ENCODE measurements at places on chromosomes 5 and 9. TPM values are rescaled to one million over a fixed set of nuclear protein-coding genes. Genes with fewer than 3 reads are reported as not detected.

DNA sequence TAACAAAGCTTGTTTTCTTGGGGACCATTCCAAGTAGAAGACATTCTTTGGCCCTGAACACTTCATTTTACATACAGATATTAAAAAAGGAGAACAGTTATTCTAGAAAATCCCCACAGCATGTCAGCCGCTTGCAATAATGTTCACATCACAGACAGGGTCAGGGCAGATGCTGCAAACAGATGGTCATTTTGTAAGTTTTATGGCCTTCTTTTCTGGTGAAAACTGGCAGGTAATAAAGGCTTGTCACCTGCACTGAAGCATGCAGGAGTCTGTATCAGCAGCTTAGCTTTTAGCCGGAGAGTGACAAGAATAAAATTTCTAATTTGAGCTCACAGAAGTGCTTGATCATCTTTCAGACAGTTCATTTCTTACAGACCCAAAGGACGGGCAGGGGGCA lies 220.9 kb upstream of the DAP start:
- no peak for DNase-seq

The LMX1B gene
- 1.6 TPM for total RNA-seq

DNA sequence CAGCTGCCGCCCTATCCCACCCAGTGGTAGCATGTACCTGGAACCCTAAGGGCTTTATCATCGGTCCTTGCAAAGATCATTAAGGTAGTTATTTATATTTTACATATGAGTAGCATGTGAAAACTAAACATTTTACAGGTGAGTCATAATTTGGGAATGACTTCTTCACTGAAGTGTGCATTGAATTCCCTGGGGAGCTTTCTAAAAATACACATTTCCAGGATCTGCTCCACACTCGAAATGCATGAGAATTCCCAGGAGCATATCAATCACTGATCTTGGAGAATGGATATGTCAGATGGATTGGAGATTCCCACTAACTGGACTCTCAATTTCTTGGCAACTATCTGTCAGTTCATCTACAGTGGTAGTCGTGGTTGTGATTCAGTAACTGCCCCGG lies 717.5 kb downstream of the IRX1 start:
- no peak for DNase-seq

The CDX1 gene
- total RNA-seq = not detected

- peak; percentile 16 for DNase-seq
Measured at GRCh38 chr5:135154961-135155360, 120.9 kb upstream of the PITX1 start.

DNA sequence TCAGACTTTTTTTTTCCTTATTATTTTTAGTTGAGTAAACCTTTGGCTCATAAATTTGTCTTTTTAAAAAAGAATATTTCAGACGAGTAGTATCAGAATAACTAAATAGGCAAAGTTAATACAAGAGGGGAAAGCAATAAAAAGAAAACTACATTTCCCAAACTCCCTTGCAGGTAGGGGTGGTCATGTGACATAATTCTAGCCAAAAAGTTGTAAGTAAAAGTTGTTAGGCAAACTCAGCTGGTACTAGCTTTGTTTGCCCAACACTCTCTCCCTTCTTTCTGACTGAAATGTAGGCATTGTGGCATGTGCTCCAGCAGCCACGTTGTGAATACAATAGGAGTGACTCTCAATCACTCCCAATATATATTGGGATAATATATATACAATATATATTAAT lies 20.9 kb downstream of the GIN1 start:
- no peak for DNase-seq

- no peak for DNase-seq
Measured at GRCh38 chr5:167886196-167886595, 405.2 kb upstream of the WWC1 start.

GRCh38 chr9:92857236-92857635 lies 20.6 kb downstream of the ZNF484 start:
- DNase-seq = no peak

- DNase-seq = no peak
Measured at GRCh38 chr5:60604771-60605170, 95.2 kb downstream of the DEPDC1B start.

- DNase-seq = no peak
Measured at GRCh38 chr5:131749138-131749537, 47.7 kb downstream of the FNIP1 start.

DNA sequence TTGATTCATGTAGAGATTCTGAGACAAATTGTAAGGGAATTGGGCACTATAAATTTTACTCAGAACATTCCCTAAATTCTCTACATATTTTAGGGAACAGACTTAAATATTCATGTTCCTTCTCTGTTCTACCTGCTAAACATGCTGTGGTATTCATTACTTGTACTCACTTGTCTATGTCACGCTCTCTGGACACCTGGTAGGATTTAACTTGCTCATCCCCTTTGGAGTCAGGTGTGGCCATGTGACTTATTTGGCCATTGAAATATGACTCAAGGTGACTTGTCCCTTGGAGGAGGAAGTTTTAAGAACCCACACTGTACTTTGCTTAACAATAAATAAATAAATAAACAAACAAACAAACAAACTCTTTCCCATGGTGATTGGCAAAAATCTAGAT lies 2258.8 kb upstream of the WWC1 start:
- DNase-seq = no peak

GRCh38 chr9:84731696-84732095 lies 62.2 kb downstream of the NTRK2 start:
- DNase-seq = no peak

GRCh38 chr5:96736937-96737336 lies 70.8 kb downstream of the ERAP1 start:
- no peak for DNase-seq

The ABLIM3 gene
- 44.4 TPM for total RNA-seq

DNA sequence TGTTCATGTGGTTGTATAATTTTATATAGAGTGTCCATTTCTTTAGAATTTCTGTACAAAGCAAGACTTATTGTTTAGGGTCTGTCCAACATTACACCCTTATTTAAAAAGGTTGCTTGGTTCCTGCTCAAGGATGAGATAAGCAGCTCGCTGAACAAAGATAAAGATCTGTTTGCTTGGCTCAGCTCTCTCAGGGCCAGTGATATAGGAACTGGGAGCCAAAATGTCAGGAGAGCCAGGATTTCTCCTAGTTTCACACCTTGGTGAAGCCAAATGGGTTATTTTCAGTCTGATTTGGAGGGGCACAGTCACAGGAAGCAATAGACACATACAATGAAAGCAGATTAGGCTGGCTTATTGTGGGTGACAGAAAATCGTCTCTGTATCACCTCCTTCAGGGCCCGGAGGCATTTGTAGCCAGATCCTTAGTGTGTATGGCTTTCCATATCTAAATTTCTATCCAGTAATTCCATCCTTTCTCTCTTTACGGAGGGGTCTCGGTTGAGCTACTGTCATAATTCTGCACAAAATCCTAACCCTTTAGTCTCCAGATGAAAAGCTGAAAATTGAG lies 396.4 kb downstream of the TMEM232 start:
- no peak for DNase-seq

- no peak for DNase-seq
Measured at GRCh38 chr9:112605518-112605917, 112.4 kb downstream of the INIP start.

The KLF9 gene
- total RNA-seq = 122 TPM

The SOWAHA gene
- not detected for total RNA-seq

GRCh38 chr5:96993760-96994159 lies 57.9 kb downstream of the LNPEP start:
- DNase-seq = no peak
